Brain pericyte (primary cell): ENCODE measurements at places on chromosomes 6 and 20.

- no peak for DNase-seq
Measured at GRCh38 chr20:7889736-7890135, 50.5 kb downstream of the HAO1 start.

DNA sequence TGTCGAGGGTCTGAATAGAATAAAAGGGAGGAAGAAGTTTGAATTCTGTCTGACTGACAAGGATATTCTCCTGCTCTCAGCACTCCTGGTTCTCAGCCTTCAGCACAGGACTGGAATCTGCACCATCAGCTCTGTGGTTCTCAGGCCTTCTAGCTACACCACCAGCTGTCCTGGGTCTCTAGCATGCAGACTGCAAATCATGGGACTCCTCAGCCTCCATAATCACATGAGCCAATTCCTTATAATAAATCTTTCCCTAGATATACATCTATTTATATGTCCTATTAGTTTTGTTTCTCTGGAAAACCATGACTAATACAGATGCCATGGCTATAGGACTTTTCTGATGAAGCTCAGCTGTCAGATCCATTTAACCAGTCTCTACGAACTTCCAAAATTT, 132.8 kb upstream of the ECI2 start:
- no peak for DNase-seq

- no peak for DNase-seq
Measured at GRCh38 chr20:23541776-23542175, 26.5 kb downstream of the CST9L start.

DNA sequence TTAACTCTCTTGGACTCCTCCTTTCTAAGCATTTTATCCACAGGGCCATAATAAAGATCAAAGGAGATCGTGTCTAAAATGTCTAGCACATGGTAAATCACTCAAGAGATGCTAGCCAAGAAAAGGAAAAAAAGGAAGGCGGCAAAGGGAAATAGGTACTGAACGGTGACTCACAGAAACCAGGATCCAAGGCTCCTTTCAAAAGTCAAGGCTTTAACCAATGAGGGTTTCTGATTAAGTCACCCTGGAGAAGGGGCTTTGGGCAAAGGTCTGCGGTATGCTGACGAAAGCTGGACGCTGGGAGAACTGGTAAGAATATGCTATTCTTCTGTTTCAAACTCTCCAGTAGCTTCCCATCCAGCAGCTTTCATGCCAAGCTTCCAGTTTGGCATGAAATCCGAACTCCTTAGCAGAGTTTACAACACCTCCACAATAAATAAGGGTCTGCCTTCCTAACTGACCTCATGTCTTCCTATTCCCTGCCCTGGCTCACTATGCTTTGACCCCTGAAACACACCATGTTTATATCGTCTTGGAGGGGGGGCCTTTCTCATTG, 1.0 kb downstream of the TOMM34 start:
- DNase-seq: no peak

GRCh38 chr20:61742097-61742825, 323.4 kb downstream of the TAF4 start:
- no peak for DNase-seq

DNA sequence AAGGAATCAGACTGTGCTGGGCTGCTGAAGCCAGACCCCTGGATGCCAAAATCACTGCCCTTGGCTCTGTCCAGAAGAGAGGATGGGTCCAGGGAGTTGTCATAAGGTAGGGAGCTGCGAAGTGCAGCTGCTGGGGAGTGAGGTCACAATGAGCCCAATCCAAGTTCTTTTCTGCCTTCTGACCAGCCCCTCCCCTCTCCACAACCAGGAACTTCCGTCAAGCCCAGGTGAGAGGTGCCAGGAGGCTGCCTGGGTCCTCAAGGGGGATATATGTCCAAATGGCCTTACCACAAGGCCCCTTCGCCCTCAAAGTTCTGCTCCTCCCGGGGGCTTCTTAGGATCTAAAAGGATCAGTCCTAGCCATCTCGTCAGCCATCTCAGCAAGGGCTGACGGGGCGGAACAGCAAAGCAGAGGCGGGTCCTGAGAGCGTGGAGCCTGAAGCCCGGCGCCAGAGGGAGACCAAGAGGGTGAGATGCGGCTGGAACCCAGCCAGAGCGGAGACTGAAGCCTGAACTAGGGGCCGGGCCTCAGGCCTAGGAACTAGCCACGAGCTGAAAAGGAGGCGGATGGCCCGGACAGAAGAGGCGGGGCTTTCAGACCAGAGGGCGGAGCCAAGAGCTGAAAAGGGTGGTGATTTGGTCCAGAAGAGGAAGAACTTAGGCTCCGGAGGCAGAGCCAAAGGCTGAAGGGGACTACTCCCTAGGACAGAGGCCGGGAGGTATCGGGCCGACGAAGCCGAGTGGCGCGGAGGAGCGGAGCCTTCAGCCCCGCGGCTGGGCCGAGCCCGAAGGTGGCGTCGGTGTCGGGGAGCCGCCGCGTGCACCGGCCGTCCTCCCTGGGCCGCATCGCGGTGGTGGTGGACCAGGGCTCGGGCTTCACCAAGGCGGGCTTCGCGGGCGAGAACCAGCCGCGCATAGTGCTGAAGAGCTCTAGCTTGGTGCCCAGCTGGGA, at the start of gene ACTL10:
Gene ACTL10 (plus strand): TSS at position 651 of the 952 bp plus-strand sequence. CDS start 555 bp downstream, outside the sequence.
- DNase-seq: peak; percentile 95

DNA sequence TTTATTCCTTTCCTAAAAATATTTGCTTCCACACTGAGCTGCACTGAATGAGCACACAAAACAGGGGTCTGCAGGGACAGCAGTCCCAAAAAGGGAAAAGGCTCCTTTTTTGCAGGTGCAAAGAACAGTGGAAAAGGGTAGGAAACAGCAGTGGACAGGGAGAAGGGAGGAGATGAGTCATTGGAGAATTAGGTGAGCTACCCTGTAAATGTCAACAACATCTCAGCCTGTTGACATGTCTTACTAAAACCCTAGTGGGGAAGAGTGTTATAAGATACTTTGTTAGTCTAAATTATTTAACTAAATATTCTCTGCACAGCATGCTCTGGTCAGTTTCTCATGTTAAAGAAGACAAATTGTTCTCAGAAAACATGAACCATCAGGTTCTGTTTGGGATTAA, 151.5 kb upstream of the FBXL4 start:
- DNase-seq: no peak

- DNase-seq: no peak
Measured at GRCh38 chr20:13221313-13221672, 219 bp downstream of the ISM1 start.

DNA sequence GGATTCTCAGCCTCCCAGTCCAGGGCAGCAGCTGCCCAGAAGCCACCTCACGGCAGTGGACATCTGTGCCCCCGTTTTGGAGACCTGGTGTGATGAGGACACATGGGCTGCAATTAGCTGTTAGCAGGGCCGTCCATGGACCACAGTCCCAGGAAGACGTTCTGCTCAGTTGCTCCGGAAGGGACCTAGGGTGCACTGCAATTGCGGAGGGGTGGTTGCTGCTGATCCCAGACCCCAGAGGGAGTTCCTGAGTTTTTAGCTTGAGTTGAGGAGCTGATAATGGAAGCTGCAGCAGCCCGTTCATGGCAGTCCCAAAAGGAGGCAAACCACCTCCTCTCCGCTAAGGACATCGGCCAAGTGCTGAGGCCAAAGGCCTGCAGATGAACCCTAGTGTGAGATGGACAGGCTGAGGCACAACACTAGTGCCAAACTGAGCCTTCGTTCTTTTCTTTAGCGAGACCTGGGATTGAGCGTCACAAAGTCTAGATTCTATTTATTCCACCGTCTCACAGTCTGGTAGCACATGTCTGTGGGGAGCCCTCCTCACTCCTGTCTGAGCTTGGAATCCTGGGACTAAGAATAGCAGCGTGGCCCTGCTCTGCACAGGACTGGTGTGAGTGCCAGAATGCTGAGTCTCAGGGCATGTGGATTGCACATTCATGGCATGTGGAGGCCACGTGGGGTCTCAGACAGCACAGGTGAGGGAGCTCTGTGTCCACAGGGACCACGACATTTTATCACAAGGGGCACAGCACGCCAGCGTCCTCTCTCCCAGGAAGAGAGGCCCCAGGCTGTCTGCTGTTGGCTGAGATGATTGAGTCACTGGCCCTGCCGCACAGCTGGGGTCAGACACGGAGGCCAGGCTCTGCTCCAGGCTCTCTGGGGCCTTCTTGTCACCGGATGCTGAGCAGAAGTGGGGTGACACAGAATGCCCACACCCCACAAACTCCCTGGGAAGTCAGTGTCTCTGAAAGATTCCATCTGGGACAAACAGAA, 113.4 kb downstream of the PSMB1 start:
- DNase-seq: no peak

GRCh38 chr20:8675896-8676295, 393.0 kb upstream of the PLCB4 start:
- no peak for DNase-seq

DNA sequence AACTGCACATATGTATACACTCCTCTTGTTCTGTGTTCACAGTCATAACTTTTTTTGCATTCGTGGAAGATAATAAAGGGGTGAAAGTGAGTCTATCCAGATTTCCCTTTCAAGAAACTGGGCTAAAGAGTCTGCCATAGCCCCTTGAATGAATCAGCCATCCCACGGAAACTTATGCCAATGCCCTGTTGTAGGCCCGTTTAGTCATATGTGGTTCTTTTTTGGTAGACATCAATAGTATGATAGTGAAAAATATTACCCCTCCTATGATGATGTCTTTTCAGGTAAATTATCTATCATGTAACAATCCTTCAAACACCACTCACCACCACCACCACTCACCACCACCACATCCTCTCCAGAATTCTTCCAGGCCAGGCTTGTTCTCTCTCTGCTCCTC, 99.9 kb upstream of the MYLIP start:
- DNase-seq: no peak

GRCh38 chr6:5054245-5054873, 30.8 kb upstream of the PPP1R3G start:
- DNase-seq: no peak

GRCh38 chr6:159919011-159919511, 28.3 kb downstream of the MAS1 start:
- DNase-seq: no peak

- no peak for DNase-seq
Measured at GRCh38 chr6:6645261-6645917, 56.9 kb downstream of the LY86 start.

DNA sequence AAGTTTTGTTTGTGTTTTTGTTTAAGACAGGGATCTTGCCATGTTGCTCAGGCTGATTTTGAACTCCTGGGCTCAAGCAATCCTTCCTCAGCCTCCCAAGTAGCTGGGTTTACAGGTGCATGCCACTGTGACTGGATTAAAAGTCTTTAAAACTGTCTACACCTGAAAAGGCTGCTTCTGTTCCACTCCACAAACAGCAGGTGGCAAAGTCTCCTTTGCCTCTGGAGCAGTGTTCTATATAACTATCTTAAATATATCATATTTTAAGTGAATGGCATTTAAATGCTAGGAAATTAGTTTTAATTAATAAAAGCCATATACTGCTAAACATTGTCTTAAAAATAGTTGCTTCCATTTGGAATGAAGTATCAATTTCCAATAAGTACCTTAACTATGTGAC, 89.2 kb upstream of the BCLAF1 start:
- DNase-seq: no peak

DNA sequence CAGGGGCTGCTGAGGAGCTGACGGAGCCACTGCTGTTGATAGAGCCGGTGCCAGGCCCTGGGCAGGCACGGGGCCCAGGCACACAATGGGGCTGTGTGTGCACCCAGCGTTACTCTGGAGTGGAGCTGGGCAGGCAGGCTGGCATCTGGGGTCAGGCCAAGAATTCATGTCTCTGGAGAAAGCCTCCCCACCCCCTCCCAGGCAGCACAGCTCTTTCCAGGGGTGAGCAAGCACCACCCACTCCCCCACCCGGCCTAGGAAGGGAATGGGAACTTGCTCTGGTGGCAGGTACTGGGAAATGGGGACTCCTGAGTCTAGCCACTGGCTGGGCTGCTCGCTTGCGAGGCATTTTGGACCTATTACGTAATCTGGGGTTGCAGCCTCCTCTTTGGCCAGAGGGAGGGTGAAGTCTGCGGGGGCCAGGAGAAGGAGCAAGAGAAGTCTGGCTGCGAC, 22.7 kb downstream of the TFEB start:
- no peak for DNase-seq
